ENCODE measurements at places on chromosomes 1 and 21. TPM values are rescaled to one million over a fixed set of nuclear protein-coding genes. Genes with fewer than 3 reads are reported as not detected.

- DNase-seq, result no peak
- H3K36me3 ChIP-seq, result no peaks in the 10 kb centered on the region
- no peak overlapping the region for H3K27ac ChIP-seq
- no peaks in the 10 kb centered on the region for H3K27me3 ChIP-seq
Measured at GRCh38 chr21:27047658-27048314, 80.9 kb upstream of the ADAMTS5 start.

Gene PCNT
- 54.4 TPM for total RNA-seq

Gene HPDL
- not detected for total RNA-seq

- no peaks in the 10 kb centered on the region for H3K27me3 ChIP-seq
- H3K36me3 ChIP-seq, result peaks cover 44% of the 10 kb centered on the region
- H3K4me3 ChIP-seq, result peak overlapping the region; percentile 89
- H3K4me1 ChIP-seq, result peaks cover 62% of the 10 kb centered on the region
Measured at GRCh38 chr21:41363370-41364270, 1.8 kb downstream of the MX2 start.

- no peak overlapping the region for H3K4me3 ChIP-seq
- DNase-seq, result no peak
- peaks cover 37% of the 10 kb centered on the region for H3K4me1 ChIP-seq
- H3K27ac ChIP-seq, result no peak overlapping the region
- H3K27me3 ChIP-seq, result peaks cover 2% of the 10 kb centered on the region
Measured at GRCh38 chr1:23908453-23909341, 4.5 kb downstream of the CNR2 start.

GRCh38 chr1:20265250-20265649 lies 25.4 kb upstream of the VWA5B1 start:
- no peaks in the 10 kb centered on the region for H3K4me1 ChIP-seq
- H3K36me3 ChIP-seq, result no peaks in the 10 kb centered on the region
- H3K4me3 ChIP-seq, result no peak overlapping the region
- no peak overlapping the region for H3K27ac ChIP-seq
- no peak for DNase-seq

DNA sequence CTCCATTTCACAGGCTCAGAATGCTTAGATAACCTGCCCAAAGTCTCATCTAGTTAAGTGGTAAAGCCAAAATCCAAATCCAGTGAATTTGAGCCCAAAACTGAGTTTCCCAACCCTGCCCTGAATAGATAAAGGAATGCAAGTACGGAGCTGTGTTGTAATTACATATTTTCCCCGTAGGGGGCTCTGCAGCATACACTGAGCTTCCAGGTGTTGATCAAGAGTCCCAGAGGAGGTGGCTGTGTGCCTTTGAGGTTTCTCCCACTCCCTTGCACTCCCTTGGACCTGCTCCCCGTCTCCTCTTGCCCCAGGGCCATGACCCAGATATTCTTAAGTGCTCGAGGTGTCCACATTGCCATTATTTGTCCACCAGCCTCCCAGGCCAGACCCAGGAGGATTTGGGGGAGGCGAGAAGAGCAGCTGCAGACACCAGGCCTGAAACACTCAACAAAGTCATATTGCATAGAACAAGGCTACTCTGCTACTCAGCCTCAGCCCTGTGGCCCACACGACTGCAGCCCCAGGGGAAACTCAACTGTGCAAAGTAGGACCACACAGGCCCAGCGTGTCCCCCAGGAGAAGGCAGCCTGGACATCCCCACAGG lies 18.4 kb upstream of the LY9 start:
- no peaks in the 10 kb centered on the region for H3K36me3 ChIP-seq
- peak; percentile 26 for DNase-seq
- H3K27ac ChIP-seq, result no peak overlapping the region
- no peak overlapping the region for H3K4me3 ChIP-seq
- H3K4me1 ChIP-seq, result peaks cover 31% of the 10 kb centered on the region

Gene RGS13
- 0.17 TPM for total RNA-seq

DNA sequence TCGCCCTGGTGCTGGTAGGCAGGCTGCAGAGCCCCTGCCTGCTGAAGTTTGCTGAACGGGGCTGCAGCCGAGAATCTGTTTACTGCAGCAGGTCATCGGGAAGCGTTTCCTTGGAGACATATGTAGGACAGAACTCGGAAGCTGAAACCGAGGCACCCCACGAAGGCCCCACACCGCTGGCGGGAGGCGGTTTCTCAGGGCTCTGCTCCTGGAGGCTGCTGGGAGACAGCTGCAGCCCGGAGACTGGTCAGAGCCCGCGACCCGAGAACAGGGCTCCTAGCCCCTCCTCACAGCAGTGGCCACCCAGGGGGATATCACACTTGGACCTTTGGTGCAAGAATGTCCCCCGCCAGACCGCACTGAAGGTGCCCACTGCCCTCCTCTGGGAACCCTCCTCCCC lies 12.7 kb upstream of the PLCH2 start:
- H3K4me3 ChIP-seq, result no peak overlapping the region
- H3K4me1 ChIP-seq, result peaks cover 24% of the 10 kb centered on the region
- no peaks in the 10 kb centered on the region for H3K36me3 ChIP-seq

- H3K27ac ChIP-seq, result no peak overlapping the region
- peaks cover 42% of the 10 kb centered on the region for H3K4me1 ChIP-seq
- peak; percentile 18 for DNase-seq
- H3K4me3 ChIP-seq, result peak overlapping the region; percentile 61
- no peaks in the 10 kb centered on the region for H3K36me3 ChIP-seq
Measured at GRCh38 chr1:36322786-36323635, 434 bp downstream of the EVA1B start.

- H3K27me3 ChIP-seq, result no peaks in the 10 kb centered on the region
- H3K27ac ChIP-seq, result no peak overlapping the region
- peaks cover 24% of the 10 kb centered on the region for H3K4me1 ChIP-seq
- no peak overlapping the region for H3K4me3 ChIP-seq
Measured at GRCh38 chr1:108053270-108054013, 88.5 kb upstream of the VAV3 start.

- H3K27ac ChIP-seq, result no peak overlapping the region
- no peaks in the 10 kb centered on the region for H3K36me3 ChIP-seq
- no peaks in the 10 kb centered on the region for H3K4me1 ChIP-seq
- no peak overlapping the region for H3K4me3 ChIP-seq
- H3K27me3 ChIP-seq, result no peaks in the 10 kb centered on the region
- no peak for DNase-seq
Measured at GRCh38 chr21:40680311-40680710, 166.6 kb downstream of the DSCAM start.

- no peaks in the 10 kb centered on the region for H3K36me3 ChIP-seq
- no peak for DNase-seq
- no peak overlapping the region for H3K4me3 ChIP-seq
- no peak overlapping the region for H3K27ac ChIP-seq
- H3K4me1 ChIP-seq, result no peaks in the 10 kb centered on the region
- no peaks in the 10 kb centered on the region for H3K27me3 ChIP-seq
Measured at GRCh38 chr1:24683713-24684162, 40.6 kb downstream of the SRRM1 start.

Gene TSPEAR
- total RNA-seq, result not detected

Gene ATP1A2
- not detected for total RNA-seq

Gene CD53
- 176 TPM for total RNA-seq

DNA sequence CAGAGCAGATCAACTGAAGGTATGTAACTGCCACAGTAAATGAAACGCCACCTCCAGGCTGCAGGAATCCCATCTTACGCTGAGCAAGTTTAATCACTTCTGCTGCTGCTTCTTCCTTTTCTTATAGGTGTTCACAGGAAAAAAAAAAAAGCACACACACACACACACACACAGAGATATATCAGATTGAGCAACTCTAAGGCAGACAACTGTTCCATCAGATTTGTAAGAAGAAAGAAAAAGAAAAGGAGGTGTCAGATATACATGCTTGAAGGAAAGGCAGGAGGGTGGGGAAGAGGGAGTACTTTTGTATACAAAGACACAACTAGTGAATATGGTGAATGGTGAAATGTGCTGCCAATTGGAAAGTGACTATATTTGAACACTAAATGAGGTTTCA lies 28.6 kb downstream of the DSTYK start:
- peaks cover 29% of the 10 kb centered on the region for H3K36me3 ChIP-seq
- DNase-seq, result no peak
- H3K27me3 ChIP-seq, result no peaks in the 10 kb centered on the region
- no peak overlapping the region for H3K4me3 ChIP-seq

- H3K27ac ChIP-seq, result no peak overlapping the region
- no peak for DNase-seq
- no peak overlapping the region for H3K4me3 ChIP-seq
Measured at GRCh38 chr1:115461526-115461925, 123.5 kb upstream of the NGF start.

DNA sequence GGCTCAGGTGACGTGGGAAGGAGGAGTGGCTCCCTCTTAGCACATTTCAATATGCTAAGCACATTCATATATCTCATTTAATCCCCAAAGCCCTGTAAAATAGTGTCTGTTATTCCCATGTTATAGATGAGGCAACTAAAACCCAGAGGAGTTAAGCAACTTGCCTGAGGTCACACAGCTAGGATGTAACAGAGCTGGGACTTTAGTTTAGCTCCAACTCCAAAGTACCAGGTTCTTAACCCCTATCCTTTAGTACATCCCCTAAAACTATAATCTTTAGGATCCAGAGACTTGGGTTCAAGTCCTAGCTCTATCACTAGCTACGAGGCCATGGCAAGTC lies 48.5 kb downstream of the LGR6 start:
- no peak overlapping the region for H3K27ac ChIP-seq
- no peaks in the 10 kb centered on the region for H3K36me3 ChIP-seq
- H3K27me3 ChIP-seq, result peaks cover 8% of the 10 kb centered on the region
- no peaks in the 10 kb centered on the region for H3K4me1 ChIP-seq
- DNase-seq, result no peak

DNA sequence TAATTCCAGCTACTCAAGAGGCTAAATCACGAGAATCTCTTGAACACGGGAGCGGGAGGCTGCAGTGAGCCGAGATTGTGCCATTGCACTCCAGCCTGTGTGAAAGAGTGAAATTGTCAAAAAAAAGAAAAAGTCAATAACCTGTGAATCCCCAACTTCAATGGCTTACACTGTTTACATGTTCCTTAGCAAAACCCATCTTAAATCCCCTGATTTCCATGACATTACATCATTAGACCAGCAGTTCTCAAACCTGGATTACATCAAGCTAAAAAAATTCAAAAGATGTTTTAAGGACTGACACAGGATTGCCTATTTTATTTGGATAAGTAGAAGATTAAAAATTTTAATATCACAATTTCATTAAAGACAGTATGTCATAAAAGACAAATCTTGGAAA lies 12.4 kb downstream of the GPBP1L1 start:
- DNase-seq, result no peak
- peaks cover 3% of the 10 kb centered on the region for H3K36me3 ChIP-seq
- peaks cover 41% of the 10 kb centered on the region for H3K4me1 ChIP-seq
- H3K27me3 ChIP-seq, result no peaks in the 10 kb centered on the region

GRCh38 chr1:22812993-22813790 lies 102.6 kb downstream of the EPHB2 start:
- DNase-seq, result no peak
- H3K4me1 ChIP-seq, result no peaks in the 10 kb centered on the region
- H3K27me3 ChIP-seq, result no peaks in the 10 kb centered on the region

Gene CHODL
- not detected for total RNA-seq

Gene UBL4B
- not detected for total RNA-seq

DNA sequence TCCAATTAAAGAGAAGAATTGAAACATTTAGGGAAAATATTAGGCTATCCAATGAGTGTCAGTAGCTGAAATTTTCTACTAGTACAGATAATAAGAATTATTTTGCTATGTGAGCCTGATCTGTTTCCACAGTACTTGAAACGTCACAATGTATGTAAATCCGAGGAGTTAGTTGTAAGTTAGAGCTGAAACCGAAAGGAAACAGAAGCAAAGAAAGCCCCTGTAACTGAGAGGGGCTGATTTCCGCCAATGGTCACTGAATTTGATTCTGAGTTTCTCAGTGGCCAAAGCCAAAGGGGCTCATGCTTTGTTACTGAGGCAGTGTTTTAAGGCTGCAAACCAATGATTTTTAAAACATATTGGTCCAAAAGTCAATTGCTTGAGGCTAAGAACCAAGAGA lies 168.3 kb upstream of the DUSP10 start:
- no peak overlapping the region for H3K27ac ChIP-seq
- no peaks in the 10 kb centered on the region for H3K36me3 ChIP-seq
- H3K27me3 ChIP-seq, result no peaks in the 10 kb centered on the region
- no peaks in the 10 kb centered on the region for H3K4me1 ChIP-seq
- no peak for DNase-seq

GRCh38 chr1:64173336-64173940 lies 30.0 kb upstream of the UBE2U start:
- no peaks in the 10 kb centered on the region for H3K27me3 ChIP-seq
- H3K27ac ChIP-seq, result no peak overlapping the region
- H3K36me3 ChIP-seq, result no peaks in the 10 kb centered on the region
- no peak overlapping the region for H3K4me3 ChIP-seq

DNA sequence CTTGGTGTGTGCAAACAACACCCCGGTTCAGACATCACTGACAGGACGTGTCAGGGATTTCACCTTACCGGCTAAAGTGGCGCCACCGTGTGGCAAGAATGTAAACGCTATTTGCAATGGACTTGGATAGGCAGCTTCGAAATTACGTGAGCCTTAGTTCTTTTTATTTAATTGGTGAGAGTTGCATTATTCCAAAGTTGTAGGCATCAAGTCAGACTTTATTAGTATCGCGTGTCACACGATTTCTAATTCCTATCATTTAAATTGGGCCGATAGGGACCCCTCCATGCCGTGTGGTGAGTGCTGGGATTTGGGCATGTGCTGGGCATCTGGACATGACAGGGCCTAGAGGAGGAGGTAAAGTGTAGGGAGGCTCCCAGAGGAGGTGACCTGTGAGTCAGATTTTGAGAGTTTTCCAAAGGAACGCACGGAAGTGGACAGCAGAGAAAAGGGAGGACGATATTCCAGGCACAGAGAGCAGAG lies 14.5 kb upstream of the CPT2 start:
- H3K27ac ChIP-seq, result no peak overlapping the region
- no peak overlapping the region for H3K4me3 ChIP-seq
- peak; percentile 84 for DNase-seq
- H3K36me3 ChIP-seq, result no peaks in the 10 kb centered on the region

Gene TMCC2
- total RNA-seq, result 1.1 TPM

DNA sequence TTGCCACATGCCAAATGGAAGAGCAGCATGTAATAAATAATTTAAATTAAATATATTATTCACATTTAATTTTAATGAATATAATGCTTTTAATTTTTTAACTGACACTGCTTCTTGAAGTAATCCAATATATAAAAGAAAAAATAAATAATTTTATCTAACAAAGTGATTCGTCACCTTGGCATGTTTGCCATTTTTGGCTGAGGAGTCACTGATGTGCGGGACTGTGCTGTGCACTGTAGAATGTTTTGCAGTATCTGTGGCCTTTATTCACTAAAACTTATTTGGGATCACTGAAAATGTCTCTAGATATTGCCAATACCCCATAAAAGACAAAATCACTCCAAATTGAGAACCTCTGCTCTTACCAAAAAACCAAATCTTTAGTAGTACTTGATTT lies 807.8 kb downstream of the BRINP3 start:
- H3K27ac ChIP-seq, result no peak overlapping the region
- no peaks in the 10 kb centered on the region for H3K36me3 ChIP-seq
- H3K4me1 ChIP-seq, result no peaks in the 10 kb centered on the region
- no peak for DNase-seq
- H3K27me3 ChIP-seq, result no peaks in the 10 kb centered on the region
- H3K4me3 ChIP-seq, result no peak overlapping the region

Gene HOOK1
- total RNA-seq, result 19.4 TPM

Gene VHLL
- not detected for total RNA-seq

Gene LRRC53
- not detected for total RNA-seq
